Inflammatory macrophage (primary cell): ENCODE measurements at places on chromosomes 11 and 22.
A peak's percentile ranks its signal among the peaks of the same experiment; 100 is the strongest.

- peak; percentile 52 for DNase-seq
Measured at GRCh38 chr11:69242266-69242920, 51.6 kb upstream of the MYEOV start.

DNA sequence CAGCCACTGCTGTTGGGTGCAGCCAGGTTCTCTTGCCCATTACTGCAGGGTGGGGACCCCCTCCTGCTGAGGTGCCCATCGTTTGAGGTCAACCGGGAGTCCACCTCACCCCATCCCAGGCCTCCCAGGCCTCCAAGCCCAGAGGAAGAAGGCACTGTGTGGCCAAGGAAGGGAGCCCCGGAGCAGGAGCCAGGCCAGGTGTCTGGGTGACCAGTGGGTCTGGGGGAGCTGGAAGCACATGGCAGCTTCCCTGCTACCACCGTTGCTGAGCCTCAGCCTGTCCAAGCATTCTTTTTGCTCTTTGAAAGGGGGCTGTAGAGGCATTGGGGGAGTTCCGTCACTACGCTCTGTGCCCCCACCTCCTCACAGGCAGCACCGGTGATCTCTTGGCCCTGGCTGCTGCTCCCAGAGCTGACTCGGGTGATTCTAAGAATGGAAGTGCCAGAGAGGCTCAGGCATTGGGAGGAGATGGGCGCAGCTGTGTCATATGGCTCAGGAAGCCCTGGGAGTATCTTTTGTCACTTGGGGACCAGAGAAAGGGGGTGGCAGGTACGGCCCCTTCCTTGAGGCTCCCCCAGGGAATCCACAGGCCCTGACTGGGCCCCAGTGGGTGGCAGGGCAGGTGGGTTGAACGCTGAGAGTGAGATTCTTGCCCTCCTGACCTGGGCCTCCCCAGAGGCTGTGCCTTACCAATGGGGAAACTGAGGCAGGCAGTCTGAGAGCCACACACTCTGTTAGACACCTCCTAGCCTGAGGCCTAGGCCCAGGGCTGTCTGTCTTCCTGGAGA, 1.9 kb downstream of the SEPTIN5 start:
- DNase-seq: no peak

DNA sequence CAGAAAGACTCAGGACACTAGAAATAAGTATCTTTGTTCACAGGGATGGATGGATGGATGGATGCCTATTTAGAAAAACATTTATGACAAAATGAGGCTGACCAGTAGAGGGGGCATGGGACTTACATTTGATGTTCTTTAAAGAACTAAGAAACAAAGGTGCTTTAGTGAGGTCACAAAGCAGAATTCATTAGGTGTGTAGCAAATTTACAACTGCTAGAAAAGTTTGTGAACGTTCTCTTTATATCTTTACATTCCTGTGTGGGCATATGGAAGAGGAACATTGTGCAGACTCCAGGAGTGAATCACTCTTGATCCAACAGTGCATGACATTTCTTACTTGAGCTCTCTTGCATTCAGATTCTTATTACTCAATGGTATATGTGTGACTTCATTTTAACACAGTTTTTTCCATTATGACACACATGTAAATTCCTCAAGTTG, 15.8 kb upstream of the SIK2 start:
- DNase-seq: peak; percentile 77

- peak; percentile 71 for DNase-seq
Measured at GRCh38 chr11:65588199-65589054, 7.2 kb downstream of the KCNK7 start.

DNA sequence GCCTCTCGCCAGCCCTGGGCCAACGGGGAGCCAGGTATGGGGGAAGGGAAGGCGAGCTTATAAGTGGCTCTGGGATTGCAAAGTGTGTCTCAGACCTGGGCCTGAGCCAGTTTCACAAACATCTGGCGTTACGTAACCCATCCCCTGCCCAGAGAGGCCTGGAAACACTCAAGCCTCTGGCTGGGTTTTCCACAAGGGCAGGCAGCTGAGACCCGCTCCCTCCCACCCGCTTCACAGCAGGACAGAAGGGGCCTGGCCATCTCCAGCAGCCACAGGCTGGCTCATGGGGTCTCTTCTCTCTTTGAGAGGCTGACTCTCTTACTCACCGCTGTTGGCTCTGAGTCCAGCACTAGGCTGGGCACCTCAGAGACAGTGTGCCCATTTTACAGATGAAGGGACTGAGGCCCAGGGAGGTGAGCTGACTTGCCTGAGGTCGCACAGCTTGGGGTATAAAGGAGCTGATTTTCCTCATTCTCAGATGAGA, 44.5 kb downstream of the TRIOBP start:
- peak; percentile 70 for DNase-seq

DNA sequence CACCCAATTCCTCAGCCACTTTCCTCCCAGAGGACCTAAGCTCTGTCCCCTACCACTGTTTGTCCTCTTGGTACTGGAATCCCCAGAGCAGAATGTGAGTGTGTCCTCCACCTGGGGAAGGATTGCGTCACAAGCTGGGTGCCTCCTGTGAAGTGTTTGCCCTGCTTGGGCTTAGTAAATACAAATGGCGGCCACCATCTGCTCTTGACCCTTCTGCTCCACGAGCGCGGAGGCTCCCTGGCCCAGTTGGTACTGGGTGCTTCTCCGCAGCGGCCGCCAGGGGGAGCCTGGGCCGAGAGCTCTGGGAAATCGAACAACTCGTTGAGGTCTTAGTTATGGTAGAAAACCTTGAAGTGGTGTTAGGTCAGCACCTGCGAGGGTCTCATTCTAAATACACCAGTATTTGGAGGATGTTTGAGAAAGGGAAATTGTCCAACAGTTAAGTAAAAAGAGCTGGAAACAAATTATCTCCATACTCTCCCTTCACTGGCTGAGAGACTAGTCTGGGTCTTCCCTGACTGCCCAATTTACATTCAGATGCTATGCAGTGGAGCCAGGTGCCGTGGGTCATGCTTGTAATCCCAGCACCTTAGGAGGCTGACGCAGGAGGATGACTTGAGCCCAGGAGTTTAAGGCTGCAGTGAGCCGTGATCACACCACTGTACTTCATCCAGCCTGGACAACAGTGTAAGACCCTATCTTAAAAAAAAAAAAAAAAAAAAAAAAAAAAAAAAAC, 74.6 kb upstream of the TEAD1 start:
- peak; percentile 44 for DNase-seq

- DNase-seq: peak; percentile 92
Measured at GRCh38 chr11:67120881-67121710, 2.0 kb downstream of the KDM2A start.

- peak; percentile 61 for DNase-seq
Measured at GRCh38 chr11:47797633-47798032, 30.5 kb upstream of the FNBP4 start.

- no peak for DNase-seq
Measured at GRCh38 chr22:40077646-40078016, 82.9 kb downstream of the FAM83F start.
